ENCODE measurements at places on chromosomes 1 and 21. TPM values are rescaled to one million over a fixed set of nuclear protein-coding genes. Genes with fewer than 3 reads are reported as not detected.

The RORC gene
- 1.4 TPM for total RNA-seq

The OR10J1 gene
- total RNA-seq: not detected

The SNAP47 gene
- total RNA-seq: 23.0 TPM

- peaks cover 14% of the 10 kb centered on the region for H3K4me1 ChIP-seq
- DNase-seq: no peak
- H3K4me3 ChIP-seq: no peak overlapping the region
- H3K36me3 ChIP-seq: peaks cover 22% of the 10 kb centered on the region
Measured at GRCh38 chr1:84603941-84604830, 29.9 kb upstream of the CTBS start.

GRCh38 chr1:27342391-27342777 is 562 bp downstream of the SYTL1 start:
- H3K4me1 ChIP-seq: peaks cover 52% of the 10 kb centered on the region
- H3K27me3 ChIP-seq: no peaks in the 10 kb centered on the region
- DNase-seq: peak; percentile 72
- peak overlapping the region; percentile 85 for H3K27ac ChIP-seq

- H3K27me3 ChIP-seq: no peaks in the 10 kb centered on the region
- no peak for DNase-seq
- H3K27ac ChIP-seq: no peak overlapping the region
- peaks cover 64% of the 10 kb centered on the region for H3K36me3 ChIP-seq
- peaks cover 21% of the 10 kb centered on the region for H3K4me1 ChIP-seq
Measured at GRCh38 chr1:212620293-212620692, 11.7 kb downstream of the ATF3 start.

The MYBPH gene
- total RNA-seq: not detected

GRCh38 chr1:162854245-162854882 is 6.6 kb downstream of the CCDC190 start:
- DNase-seq: peak; percentile 79
- H3K4me3 ChIP-seq: no peak overlapping the region
- H3K4me1 ChIP-seq: no peaks in the 10 kb centered on the region
- H3K27me3 ChIP-seq: no peaks in the 10 kb centered on the region
- no peak overlapping the region for H3K27ac ChIP-seq

GRCh38 chr1:64229307-64229706 is 25.9 kb downstream of the UBE2U start:
- no peak overlapping the region for H3K27ac ChIP-seq
- H3K4me1 ChIP-seq: no peaks in the 10 kb centered on the region
- no peak for DNase-seq
- H3K27me3 ChIP-seq: peaks cover 18% of the 10 kb centered on the region
